ENCODE measurements at places on chromosomes 12 and 14.

- no peak for DNase-seq
Measured at GRCh38 chr12:105378911-105379310, 48.4 kb downstream of the C12orf75 start.

- no peak for DNase-seq
Measured at GRCh38 chr14:92897922-92898565, 24.9 kb upstream of the CHGA start.

DNA sequence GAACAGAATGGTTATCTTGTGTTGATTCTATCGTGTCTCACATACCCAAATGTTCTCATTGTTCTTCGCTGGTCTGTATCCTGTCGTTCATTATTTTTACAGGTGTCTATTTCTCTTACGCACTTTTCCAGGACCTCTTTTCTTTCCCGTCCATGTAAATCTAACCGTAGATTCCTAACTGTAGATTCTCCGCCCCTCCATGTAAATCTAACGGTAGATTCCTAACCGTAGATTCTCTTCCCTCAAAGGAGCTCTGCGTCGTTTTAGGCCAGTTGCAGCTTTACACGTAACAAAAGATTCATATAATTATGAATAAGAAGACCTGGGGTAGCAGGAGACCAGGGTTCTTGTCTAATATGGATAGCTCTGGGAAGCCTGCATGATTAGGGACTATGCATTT is 9.7 kb upstream of the ZNF605 start:
- no peak for DNase-seq

DNA sequence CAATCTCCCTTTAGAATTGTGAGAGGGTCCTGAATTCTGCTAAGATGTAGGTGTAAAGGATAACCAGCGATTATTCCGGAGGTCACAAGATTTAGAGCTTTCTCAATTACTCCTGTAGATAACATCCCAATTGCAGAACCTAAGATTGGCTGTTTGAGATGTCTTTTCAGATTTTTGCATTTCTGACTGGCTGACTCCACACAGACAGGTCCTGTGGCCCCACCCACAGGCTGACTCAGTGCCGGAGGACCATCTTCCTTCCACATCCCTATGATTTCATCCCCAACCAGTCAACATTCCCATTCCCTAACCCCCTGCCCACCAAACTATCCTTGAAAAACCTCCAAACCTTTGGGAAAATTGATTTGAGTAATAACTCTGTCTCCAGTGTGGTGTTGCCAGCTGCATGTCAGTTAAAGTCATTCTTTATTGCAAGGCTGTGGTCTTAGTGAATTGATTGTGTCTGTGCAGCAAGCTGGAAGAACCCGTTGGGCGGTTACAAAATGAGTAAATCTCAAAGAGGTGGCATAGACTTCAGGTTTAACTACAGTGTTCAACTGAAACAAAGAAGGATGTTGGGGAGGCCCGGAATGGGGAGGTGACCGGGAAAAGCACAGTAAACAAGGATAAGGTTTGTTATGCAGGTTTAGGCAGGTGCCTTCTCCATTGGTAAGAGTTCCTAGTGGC is 10.6 kb downstream of the FNTB start:
- DNase-seq: no peak

- DNase-seq: no peak
Measured at GRCh38 chr12:45883187-45883586, 107.2 kb downstream of the SCAF11 start.
